Activated T-cell treated with anti-CD3 and anti-CD28 coated beads, Interleukin-2, amount 50 U/mL, for 1 hour (primary cell): ENCODE measurements at places on chromosomes 1 and 21.

GRCh38 chr1:229248821-229249817, 21.8 kb upstream of the RAB4A start:
- no peak for DNase-seq

GRCh38 chr1:21680381-21680780, 11.2 kb upstream of the RAP1GAP start:
- DNase-seq = no peak

DNA sequence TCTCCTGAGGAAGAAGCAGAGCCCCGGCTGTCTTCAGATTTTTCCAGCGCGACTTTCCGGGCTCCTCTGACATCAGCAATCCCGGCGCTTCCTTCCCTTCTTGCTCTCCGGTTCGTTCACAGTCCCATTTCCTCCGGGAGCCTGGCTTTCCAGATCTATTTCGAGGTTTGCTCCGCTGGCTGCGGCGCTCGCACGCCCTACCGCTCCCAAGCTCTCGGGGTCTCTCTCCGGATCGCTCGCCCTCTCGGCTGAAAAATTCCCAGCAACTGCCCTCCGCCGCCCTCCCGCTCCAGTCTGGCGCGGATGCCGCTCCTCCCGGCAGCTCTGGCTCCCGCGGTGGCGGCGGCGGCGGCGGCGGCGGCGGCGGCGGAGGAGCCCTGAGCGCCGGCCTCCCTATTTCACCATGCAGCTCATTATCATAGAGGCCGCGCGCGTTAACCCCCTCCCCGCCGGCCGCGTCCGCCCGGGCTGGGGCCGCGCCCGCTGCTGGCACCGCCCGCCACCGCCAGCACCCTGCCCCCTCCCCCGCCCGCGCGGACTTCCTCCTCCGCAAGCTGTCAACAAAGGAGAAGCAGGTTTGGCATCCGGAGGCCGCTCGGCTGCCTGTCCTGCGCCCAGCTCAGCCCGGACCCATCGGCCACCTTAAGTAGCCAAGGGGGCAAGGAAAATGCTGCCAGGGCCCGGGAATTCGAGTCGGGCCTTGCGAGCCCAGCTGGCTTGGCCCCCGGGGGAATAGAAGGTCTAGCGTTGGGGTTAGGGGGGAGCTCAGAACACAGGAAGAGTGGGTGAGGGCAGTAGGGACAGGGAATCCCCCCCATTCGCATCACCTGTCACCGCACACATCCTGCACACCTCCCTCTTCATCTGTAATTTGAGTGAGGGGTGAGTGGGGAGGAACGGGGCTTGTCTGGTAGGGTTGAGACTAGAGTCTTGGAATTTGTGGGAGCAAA, at the start of gene PLXNA2:
TSS of gene PLXNA2 (minus strand) at position 418 of the 950 bp plus-strand sequence. CDS start 26,462 bp downstream, outside the sequence.
- DNase-seq = peak; percentile 65

DNA sequence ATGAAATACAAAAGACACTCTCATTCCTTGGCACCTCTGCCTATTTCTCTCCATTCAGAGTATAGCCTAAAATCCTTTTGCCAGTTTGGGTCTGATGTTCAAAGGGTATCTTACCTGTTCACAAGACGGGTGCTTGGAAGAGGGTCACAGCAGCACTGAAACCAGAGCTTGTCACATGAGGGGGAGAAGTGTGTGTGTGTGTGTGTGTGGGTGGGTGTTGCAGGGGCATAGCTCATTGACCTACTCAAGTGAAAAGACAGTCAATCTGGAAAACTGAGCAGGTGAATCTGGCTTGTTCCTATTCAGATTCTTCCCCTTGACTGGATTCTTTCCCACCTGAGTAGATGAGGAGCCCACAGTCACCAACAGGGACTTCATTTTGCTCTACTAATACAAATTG, 63.9 kb downstream of the KCTD3 start:
- no peak for DNase-seq

DNA sequence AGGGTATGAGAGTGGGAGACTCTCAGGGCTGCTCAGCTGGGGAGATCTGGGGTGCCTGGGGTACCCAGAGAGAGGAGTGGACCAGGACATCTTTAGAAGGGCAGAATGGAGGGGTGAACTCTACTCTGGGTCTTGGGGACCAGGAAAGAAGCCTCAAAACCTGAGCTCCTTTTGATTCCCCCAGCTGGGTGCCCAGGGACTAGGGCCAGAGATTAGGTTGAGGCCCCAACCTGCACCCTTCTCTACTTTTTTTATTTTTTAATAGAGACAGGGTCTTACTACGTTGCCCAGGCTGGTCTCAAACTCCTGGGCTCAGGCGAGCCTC, 1.9 kb downstream of the PDZK1IP1 start:
- DNase-seq = no peak

GRCh38 chr21:38769191-38769780, 36.4 kb upstream of the ETS2 start:
- DNase-seq = no peak

DNA sequence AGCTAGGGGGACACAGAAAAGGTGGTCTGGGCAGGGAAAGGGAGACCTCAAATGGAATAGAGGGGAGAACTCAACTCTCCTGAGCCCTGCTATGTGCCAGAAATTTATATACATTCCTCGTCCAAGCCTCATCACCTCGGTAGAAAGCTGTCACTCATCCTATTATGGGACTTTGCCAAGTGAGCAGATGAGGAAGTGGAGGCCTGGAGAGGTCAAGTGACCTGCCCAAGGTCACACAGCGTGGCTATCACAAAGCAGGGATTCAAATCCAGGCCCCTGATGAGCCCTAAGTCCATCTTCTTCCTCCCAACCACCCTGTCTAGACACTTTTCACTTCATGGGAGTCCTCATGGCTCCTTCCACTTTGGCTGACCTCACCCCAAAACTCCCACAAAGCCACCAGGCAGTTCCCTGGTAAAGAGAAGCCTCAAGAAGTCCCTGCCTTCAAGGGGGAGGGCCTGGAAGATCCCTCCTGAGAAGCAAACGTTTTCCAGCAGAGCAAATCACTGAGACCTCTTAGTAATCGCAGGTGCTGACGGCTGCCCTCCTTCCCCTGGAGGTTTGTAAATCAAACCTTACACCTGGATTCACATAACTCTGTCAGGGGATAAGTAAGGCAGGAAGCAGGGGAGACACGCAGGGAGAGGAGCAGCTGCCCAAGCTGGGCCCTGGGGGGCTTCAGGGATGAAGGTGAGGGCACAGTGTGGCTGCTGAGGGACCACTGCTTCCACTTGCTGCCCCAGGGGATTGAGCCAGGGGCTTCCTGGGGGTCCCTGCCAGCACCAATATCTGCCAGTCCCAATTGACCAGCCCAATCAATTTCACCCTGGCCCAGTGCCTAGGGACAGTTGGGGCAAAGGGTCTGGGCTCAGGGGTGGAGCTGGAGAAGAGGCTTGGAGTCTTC, 351.2 kb downstream of the MATN1 start:
- no peak for DNase-seq

DNA sequence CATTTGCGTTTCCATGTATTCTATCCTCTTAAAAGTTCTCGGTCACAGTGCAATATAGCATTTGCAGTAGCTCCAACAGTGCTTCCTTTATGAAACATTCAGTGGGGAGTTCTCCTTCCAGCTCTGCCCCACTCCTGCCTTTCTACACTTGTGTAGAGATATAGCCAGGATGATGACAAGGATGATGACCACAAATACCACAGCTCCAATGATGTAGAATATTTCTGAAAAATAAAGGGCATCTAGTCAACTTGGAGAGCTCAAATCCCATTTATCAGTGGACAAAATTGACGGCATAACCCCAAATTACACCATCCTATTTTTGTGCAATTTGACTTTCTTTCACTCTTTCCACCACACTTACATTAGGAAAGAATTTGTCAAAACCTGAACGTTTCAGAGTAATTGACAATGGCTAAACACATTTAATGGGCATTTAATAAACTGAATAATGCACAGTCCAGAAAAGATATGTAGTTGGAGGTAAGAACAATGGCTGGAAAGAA, 11.1 kb downstream of the F3 start:
- no peak for DNase-seq
